Naive thymus-derived CD4-positive, alpha-beta T cell (primary cell): ENCODE measurements at places on chromosomes 5 and 9. TPM values are rescaled to one million over a fixed set of nuclear protein-coding genes. Genes with fewer than 3 reads are reported as not detected.

GRCh38 chr9:14279671-14280070 is 34.3 kb downstream of the NFIB start:
- DNase-seq, result no peak

- DNase-seq, result no peak
Measured at GRCh38 chr9:97809666-97810344, 43.2 kb upstream of the FOXE1 start.

GRCh38 chr5:162657076-162657475 is 589.5 kb downstream of the GABRG2 start:
- no peak for DNase-seq

DNA sequence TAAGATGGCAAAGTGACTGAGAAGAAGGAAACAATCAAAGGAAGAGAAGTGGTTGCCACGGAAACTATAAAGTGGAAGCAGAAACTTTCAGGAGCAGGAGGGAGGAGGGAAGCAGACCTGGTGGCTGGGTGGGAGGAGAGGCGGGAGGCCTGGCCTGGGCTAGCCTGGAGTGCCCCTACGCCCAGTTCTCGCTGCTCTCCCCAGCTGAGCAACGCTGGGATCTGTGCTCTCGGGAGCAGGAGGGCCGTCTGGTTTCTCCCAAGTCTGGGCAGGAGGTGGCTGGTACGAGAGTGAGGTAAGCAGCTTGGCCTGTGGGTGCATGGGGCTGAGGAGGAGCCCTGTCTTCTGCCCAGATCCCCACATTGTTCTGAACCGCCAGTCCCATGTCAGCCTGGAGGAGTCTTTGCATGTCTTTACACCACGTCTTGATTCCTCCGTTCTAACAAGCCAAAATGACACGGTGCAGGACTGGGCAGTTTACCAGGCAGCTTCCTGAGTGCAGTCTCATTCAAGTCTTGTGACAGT is 15.0 kb upstream of the DAB2IP start:
- DNase-seq, result no peak

DNA sequence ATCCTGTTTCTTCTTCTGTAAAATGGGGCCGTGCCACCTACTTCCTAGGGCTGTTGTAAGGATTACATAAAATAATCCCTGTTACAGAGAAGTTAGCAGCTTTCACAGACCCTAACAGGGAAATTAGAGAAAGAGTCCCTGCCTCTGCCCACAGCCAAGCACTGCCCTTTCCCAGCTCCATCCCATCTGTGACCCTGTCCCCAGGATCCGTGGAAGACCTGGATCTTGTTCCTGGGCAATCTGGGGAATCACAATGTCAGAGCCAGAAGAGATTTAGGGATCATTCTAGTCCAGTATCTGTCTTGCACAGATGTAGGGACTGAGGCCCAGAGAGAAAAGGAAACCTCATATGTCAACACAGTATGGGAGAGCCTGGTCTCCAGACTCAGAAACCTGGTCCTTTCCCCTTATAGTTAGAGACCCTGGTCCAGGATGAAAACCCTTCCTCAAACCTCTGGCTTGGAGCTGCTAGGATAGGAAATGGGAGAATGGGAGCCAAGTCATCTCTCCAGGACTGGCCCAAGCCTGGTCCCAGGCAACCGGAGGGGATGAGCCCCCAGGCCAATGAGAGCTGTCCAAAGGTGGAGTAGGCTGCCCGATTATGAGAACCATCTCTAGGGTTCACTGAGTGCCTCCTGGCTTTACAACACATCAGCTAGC is 12.5 kb downstream of the LHX6 start:
- DNase-seq, result no peak

- no peak for DNase-seq
Measured at GRCh38 chr9:698954-699353, 142.5 kb upstream of the DMRT1 start.

- DNase-seq, result peak; percentile 23
Measured at GRCh38 chr5:1174122-1174936, 27.1 kb upstream of the SLC6A19 start.

DNA sequence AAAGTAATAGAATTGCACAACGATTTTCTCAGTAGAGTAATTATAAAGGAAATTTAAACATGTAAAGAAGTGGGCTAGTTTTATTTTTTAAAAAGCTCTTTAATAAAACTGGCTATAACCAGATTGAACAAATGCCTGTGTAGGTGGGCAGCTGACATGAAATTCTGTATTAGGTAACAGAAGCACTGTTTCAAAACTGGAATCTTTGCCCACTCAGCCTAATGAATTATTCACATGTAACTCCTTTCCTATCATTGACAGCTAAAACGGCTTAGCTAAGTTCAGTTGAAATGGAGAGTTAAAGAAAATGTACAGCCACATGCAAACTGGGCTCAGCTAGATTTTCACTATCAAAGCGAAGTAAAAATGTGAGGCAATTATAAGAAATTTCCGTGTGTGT is 1300.1 kb upstream of the ACO1 start:
- no peak for DNase-seq

- DNase-seq, result no peak
Measured at GRCh38 chr5:38697013-38697412, 140.6 kb upstream of the LIFR start.

- DNase-seq, result no peak
Measured at GRCh38 chr5:178182158-178182876, 4.9 kb downstream of the GMCL2 start.

- DNase-seq, result no peak
Measured at GRCh38 chr5:148561801-148562311, 92.5 kb downstream of the HTR4 start.

GRCh38 chr5:66538531-66538930 is 57.7 kb upstream of the MAST4 start:
- DNase-seq, result no peak

- DNase-seq, result no peak
Measured at GRCh38 chr9:89853931-89854330, 249.1 kb downstream of the GADD45G start.

DNA sequence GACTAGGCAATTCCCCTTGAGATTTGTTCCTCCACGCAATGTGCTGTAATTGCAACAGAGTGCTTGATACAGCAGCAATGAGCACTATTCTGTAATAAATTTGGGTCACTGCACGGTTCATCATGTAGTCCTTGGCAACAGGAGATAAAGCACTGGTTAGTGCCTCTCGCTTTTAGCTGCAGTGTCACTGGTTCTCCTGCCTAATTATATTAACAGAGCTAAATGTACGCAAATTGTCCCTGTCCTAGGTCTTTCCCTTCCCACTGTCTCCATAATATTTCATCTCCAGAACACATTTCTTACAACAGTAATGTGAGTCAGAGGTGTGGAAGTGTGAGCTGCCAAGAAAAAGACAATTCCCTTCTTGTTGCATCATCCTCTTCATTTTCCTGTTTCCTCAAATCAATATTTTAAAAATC is 553.1 kb downstream of the ZNF608 start:
- no peak for DNase-seq

GRCh38 chr9:137679249-137679648 is 60.4 kb downstream of the EHMT1 start:
- no peak for DNase-seq

GRCh38 chr5:97192580-97193354 is 9.7 kb upstream of the RIOK2 start:
- no peak for DNase-seq

GRCh38 chr5:138831703-138832102 is 43.4 kb downstream of the LRRTM2 start:
- no peak for DNase-seq

GRCh38 chr5:113268232-113268631 is 166.6 kb downstream of the TSSK1B start:
- no peak for DNase-seq

DNA sequence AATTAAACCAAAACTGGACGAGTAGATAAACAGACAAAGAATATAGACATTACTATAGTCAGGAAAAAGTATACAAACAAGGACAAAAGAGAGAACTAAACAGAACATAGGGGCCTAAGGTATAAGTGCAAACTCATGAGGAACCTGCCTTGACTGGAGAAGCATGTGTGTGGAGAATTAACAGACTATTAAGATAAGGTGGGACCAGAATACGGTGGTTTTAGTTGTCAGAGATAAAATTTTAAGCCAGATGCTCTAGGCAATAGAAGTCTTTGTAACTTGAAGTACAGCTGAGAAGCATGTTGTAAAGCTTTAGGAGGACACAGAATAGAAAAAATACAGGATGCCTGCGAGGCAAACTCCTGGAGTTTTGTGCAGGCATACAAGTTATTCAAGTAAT is 707.1 kb downstream of the PTPRD start:
- no peak for DNase-seq

The GALNT12 gene
- 4.9 and 6.2 TPM in 2 replicates for total RNA-seq

The SV2C gene
- total RNA-seq, result not detected

The PCDHA8 gene
- not detected for total RNA-seq

The SLC34A1 gene
- total RNA-seq, result not detected

The CEL gene
- 0.32 TPM for total RNA-seq

The SPINK7 gene
- total RNA-seq, result not detected

The FRRS1L gene
- not detected for total RNA-seq

The PCDHA1 gene
- not detected in 2 replicates for total RNA-seq

The CCL28 gene
- total RNA-seq, result 17.3 TPM

The C1QTNF2 gene
- total RNA-seq, result not detected

The SLCO4C1 gene
- total RNA-seq, result 3.7 TPM

The LEAP2 gene
- 4.1 and 4.5 TPM in 2 replicates for total RNA-seq

The SPATA31E1 gene
- not detected for total RNA-seq

The IL13 gene
- total RNA-seq, result 0.51 TPM

The GFPT2 gene
- not detected in 2 replicates for total RNA-seq

The PCDHGA4 gene
- total RNA-seq, result 0.19 TPM

The TLR4 gene
- total RNA-seq, result 28.1 TPM
